ENCODE measurements at places on chromosomes 2 and 18.

DNA sequence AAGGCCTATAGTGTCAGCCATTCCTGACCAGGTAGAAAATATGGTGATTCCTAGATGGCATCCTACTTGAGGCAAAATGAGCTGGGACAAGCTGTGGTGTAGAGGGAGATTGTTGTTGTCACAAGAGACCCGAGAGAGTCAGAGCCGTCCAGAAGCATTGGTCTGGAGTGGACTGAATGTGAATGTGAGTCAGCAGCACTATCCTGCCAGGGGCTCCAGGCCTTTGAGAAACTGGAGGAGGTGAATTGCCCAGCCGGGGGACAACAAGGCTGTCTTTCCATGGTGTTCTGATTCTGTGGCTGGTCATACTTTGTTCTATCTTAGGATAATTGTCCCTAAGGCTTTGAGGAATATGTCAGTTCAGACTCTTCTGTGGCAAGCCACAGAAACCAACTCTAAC lies 29.4 kb upstream of the EIF2AK3 start:
- H3K4me1 ChIP-seq, result no peaks in the 10 kb centered on the region
- H3K36me3 ChIP-seq, result no peaks in the 10 kb centered on the region
- no peak overlapping the region for H3K27ac ChIP-seq
- peaks cover 4% of the 10 kb centered on the region for H3K27me3 ChIP-seq

DNA sequence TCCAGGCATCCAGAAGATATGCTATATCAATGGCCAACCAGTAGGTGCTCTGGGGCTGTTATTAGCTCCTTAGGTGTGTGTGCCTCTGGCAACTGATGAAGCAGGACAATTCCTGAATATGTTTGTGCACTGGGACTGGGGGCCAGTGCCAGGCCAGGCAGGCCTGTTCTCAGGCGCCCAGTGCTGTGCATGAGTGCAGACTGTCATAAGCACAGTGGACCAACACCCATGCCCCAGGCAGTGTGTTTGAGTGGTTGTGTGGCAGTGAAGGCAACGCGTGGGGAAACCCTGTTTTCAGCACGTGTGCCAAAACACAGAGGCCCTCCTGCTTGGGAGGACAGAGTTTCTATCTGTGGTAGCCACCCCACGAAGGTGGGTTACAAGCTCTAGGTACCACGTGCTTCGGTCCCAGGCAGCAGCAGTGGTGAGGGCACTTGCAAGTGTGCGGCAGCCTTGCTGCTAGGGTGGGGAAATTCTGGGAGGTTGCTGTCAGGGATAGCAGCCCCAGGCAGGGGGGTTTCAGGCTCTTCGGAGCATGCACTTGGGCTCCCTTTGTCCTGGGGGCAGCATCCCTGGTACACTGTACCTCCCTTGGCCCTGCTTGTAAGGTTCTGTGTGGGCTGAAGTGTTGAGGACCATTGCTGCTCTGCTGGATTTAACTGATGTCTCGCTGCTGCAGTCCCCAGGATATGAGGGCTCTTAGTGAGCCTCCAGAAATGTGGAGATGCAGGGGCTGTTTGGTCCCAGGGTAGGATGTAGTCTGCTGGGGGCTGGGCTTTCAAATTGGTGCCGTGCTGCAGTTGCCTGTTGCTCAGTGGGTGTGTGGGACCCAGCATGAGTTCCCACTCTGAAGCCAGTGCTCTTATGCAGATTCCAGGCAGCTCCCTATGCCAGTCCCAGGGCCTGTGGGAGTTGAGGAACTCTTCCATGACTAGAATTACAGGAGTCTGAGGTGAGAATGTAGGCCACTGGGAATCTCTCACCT lies 280.9 kb downstream of the RPRM start:
- no peak for DNase-seq
- no peaks in the 10 kb centered on the region for H3K27me3 ChIP-seq
- H3K4me1 ChIP-seq, result no peaks in the 10 kb centered on the region
- no peak overlapping the region for H3K27ac ChIP-seq

DNA sequence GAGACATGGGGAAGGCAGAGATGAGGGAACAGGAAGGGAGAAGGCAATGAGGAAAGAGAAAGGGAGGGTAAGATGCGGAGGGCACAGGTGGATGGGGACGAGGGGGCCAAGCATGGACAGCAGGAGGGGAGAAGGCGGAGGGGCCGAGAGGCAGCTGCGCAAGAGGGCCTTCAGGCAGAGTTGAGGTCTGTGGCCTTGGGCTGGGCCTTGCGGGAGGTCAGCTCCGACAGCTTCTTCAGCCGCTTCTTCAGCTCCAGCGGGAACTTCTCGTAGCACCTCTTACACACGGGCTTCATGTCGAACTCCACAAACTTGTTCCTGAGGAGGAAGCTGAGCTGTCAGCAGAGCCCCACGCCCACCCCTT lies 6.9 kb upstream of the GPR17 start:
- no peak overlapping the region for H3K4me3 ChIP-seq
- no peaks in the 10 kb centered on the region for H3K36me3 ChIP-seq
- DNase-seq, result no peak
- peak overlapping the region; percentile 0 for H3K27ac ChIP-seq

GRCh38 chr2:225020168-225020849 lies 22.0 kb downstream of the DOCK10 start:
- H3K27ac ChIP-seq, result no peak overlapping the region
- peaks cover 42% of the 10 kb centered on the region for H3K36me3 ChIP-seq
- no peaks in the 10 kb centered on the region for H3K27me3 ChIP-seq

GRCh38 chr2:207143215-207144172 lies 22.3 kb downstream of the KLF7 start:
- H3K27me3 ChIP-seq, result no peaks in the 10 kb centered on the region
- peak overlapping the region; percentile 59 for H3K4me3 ChIP-seq
- peak overlapping the region; percentile 89 for H3K27ac ChIP-seq
- peak; percentile 61 for DNase-seq

DNA sequence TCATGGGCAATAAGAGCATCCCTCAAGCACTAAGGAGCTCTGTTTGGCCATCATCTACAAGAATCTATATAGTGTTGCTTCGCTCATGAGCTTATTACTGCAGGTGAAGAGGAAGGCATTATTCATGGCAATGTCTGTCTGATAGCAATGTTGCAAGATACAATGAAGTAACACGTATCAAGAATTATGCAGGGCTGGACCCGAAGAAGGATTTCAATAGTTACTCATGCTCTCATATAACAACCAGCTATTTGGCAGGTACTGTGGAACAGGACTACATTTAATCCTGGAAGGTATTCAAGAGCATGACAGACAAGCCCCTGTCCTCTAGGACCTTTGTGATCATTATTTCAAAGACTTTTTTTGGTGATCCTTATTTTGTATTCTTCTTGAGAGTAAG lies 109.6 kb downstream of the LAMA3 start:
- no peak for DNase-seq
- H3K27me3 ChIP-seq, result peaks cover 42% of the 10 kb centered on the region
- H3K36me3 ChIP-seq, result no peaks in the 10 kb centered on the region

DNA sequence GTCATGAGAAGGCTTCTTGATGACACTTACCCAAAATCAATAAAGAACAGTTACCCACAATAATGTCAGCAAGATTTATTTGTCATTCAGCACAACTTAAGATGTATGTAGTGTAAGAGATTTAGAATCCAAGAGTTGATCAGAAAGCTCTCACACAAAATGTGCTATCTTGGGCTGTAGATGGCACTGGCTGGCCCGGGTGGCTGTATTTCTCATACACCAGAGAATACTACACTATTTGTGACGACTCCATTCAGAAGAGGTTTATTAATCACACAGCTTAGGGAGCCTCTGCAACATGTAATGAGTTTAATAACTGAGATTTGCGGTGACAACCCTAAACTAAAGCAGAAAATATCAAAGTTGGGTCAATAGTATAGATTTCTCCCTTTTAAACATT lies 530.4 kb upstream of the KLHL29 start:
- H3K27me3 ChIP-seq, result no peaks in the 10 kb centered on the region
- H3K27ac ChIP-seq, result no peak overlapping the region
- H3K4me1 ChIP-seq, result no peaks in the 10 kb centered on the region
- H3K4me3 ChIP-seq, result no peak overlapping the region
- DNase-seq, result no peak

GRCh38 chr2:182817558-182817957 lies 48.9 kb downstream of the FRZB start:
- H3K27me3 ChIP-seq, result peaks cover 3% of the 10 kb centered on the region
- no peaks in the 10 kb centered on the region for H3K4me1 ChIP-seq
- H3K36me3 ChIP-seq, result no peaks in the 10 kb centered on the region
- no peak overlapping the region for H3K4me3 ChIP-seq

DNA sequence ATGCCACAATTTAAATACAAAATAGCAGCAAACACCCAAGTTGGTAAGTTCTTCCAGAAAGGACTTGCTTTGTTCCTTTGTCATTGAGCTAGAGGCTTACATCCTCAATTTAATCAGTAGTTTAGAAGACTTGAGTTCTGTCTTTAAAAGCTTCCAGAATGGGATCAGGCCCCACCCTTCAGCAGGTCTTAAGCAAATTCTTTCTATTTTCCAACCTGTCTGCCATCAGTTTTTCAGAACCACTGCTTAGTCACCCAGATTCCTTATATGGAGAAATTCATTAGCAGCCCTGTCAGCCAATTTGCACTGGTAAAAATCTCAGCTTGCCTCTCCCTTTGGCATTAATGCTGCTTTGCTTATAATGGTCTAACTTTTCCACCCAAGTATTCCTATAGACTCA lies 263.6 kb upstream of the HNMT start:
- no peaks in the 10 kb centered on the region for H3K27me3 ChIP-seq
- no peaks in the 10 kb centered on the region for H3K4me1 ChIP-seq
- no peak for DNase-seq
- no peak overlapping the region for H3K4me3 ChIP-seq

DNA sequence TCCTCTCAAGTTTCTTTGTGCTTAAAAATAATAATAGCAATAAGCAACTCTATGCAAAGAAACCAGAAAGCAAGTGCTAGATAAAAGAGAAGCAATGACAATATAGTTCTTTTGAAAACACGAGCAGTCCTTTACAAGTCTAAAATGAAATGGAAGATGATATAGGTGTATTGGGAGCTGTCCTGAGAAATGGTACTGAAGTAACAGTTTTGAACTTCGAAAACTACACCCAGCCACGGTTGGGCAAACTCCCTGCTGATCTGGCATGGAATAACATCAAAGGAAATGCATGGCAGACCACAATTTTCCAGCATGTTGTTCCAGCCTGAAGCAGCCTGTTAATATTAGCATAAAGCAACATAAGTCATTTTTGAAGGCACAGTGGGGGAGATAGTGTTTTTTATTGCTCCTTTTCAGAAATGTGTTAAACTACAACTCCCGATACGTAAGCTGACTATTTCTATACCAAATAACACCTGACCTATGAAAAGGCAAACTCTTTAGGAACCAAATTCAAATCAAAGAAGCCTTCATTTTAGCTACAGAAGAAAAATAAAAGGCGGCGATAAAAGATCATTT lies 596.1 kb upstream of the KLHL29 start:
- H3K27ac ChIP-seq, result no peak overlapping the region
- H3K36me3 ChIP-seq, result no peaks in the 10 kb centered on the region
- H3K4me3 ChIP-seq, result no peak overlapping the region
- no peaks in the 10 kb centered on the region for H3K27me3 ChIP-seq
- no peak for DNase-seq

DNA sequence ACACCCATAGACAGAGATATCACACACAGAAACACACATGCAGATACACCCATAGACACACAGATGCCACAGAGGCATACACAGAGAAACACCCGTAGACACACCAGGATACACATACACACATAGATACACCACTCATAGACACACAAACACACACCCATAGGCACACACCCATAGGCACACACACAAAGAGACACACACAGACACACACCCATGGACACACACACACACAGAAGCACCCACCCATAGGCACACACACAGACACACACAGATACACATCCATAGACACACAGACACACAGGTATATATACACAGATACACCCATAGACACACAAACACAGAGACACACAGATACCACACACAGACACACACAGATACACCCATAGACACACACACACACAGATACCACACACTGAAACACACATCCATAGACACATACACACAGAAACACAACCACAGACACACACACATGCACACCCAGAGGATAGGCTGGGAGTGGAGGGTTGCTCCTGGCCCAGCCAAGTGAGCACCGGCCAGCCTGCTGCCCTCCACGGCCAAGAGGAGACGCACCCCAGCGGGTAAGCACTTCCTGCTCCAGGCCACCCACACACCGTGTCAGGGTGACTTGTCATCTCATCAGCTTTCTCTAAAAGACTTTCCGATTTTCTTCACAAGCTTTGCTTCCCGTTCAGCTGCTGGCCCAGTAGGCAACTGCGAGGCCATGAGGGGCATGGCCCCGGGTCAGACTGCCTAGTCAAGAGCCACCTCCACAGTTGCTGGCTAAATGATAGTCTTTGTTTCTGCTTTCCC lies 14.1 kb upstream of the CNNM3 start:
- H3K4me1 ChIP-seq, result peaks cover 8% of the 10 kb centered on the region
- H3K27me3 ChIP-seq, result no peaks in the 10 kb centered on the region
- H3K36me3 ChIP-seq, result peaks cover 4% of the 10 kb centered on the region

- peaks cover 2% of the 10 kb centered on the region for H3K27me3 ChIP-seq
- no peak for DNase-seq
- no peaks in the 10 kb centered on the region for H3K4me1 ChIP-seq
- no peak overlapping the region for H3K27ac ChIP-seq
- H3K4me3 ChIP-seq, result no peak overlapping the region
Observed at GRCh38 chr2:172215172-172215935, 112.7 kb upstream of the DLX2 start.

GRCh38 chr2:129160879-129161278 lies 818.6 kb upstream of the RAB6C start:
- DNase-seq, result no peak
- H3K4me1 ChIP-seq, result no peaks in the 10 kb centered on the region
- peaks cover 2% of the 10 kb centered on the region for H3K27me3 ChIP-seq
- H3K4me3 ChIP-seq, result no peak overlapping the region
- no peaks in the 10 kb centered on the region for H3K36me3 ChIP-seq
- H3K27ac ChIP-seq, result no peak overlapping the region

GRCh38 chr2:104233591-104233990 lies 620.3 kb upstream of the POU3F3 start:
- H3K27ac ChIP-seq, result no peak overlapping the region
- H3K36me3 ChIP-seq, result no peaks in the 10 kb centered on the region
- no peak for DNase-seq
- H3K4me1 ChIP-seq, result no peaks in the 10 kb centered on the region
- H3K27me3 ChIP-seq, result no peaks in the 10 kb centered on the region

DNA sequence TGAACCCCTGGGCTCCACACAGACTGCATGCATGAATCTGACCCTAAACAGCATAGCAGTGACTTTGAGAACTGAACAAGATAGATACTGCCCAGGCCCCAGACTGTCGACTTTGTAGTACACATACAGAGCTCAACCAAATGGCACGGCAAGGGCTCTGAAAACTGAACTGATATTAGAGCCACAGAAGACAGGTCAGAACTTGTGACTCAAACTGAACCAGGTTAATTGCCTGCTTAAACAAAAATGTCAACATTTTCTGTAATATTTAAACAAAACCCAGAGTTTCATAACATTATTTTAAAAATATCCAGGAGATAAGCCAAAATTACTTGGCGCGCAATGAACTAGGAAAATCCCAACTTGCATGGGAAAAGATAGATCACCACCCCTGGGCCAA lies 260.3 kb downstream of the TPGS2 start:
- no peaks in the 10 kb centered on the region for H3K4me1 ChIP-seq
- no peaks in the 10 kb centered on the region for H3K36me3 ChIP-seq
- no peak overlapping the region for H3K4me3 ChIP-seq
- no peak overlapping the region for H3K27ac ChIP-seq
- no peak for DNase-seq

GRCh38 chr2:175964195-175964594 lies 37.9 kb downstream of the LNPK start:
- H3K4me3 ChIP-seq, result no peak overlapping the region
- H3K4me1 ChIP-seq, result no peaks in the 10 kb centered on the region
- peaks cover 46% of the 10 kb centered on the region for H3K36me3 ChIP-seq
- DNase-seq, result no peak

GRCh38 chr2:592737-593136 lies 84.5 kb downstream of the TMEM18 start:
- H3K27me3 ChIP-seq, result peaks cover 10% of the 10 kb centered on the region
- no peak overlapping the region for H3K27ac ChIP-seq
- no peak overlapping the region for H3K4me3 ChIP-seq

Measured in activated T-helper 2 cell treated with anti-CD3 and anti-CD28 coated beads, Interferon-gamma antibody, Interleukin-2, Interleukin-4, amounts not matched to agents 10 μg/mL and 5 μg/mL and 100 μg/mL, durations not matched to agents 14 hours and 24 hours and 36 hours (primary cell).